ENCODE measurements at places on chromosomes 16 and 17.

DNA sequence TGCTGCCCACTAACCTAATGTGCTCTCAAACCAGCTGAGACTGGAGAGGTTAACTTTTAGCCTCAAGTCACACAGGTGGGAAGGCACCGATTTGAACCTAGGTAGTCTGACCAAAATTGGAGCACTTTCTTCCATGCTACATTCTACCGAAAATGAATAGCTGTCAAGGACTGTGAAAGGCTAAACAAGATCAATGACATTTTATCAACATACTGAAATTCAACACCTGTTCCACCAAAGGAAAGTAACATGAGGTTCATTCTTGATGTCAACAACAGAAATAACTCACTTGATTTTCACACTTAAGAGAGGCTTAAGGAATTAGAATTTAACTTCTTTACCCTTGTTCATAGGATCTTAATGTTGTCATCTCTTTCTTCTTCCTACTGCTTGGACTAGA is 284.4 kb upstream of the MON1B start:
- H3K4me3 ChIP-seq: no peak overlapping the region
- H3K27ac ChIP-seq: no peak overlapping the region
- H3K36me3 ChIP-seq: no peaks in the 10 kb centered on the region
- H3K4me1 ChIP-seq: no peaks in the 10 kb centered on the region
- DNase-seq: no peak

GRCh38 chr17:39533891-39534290 is 72.6 kb downstream of the CDK12 start:
- H3K4me1 ChIP-seq: peaks cover 15% of the 10 kb centered on the region
- H3K4me3 ChIP-seq: no peak overlapping the region
- H3K36me3 ChIP-seq: peaks cover 27% of the 10 kb centered on the region
- DNase-seq: no peak
- H3K27ac ChIP-seq: no peak overlapping the region

- H3K36me3 ChIP-seq: peaks cover 22% of the 10 kb centered on the region
- no peaks in the 10 kb centered on the region for H3K27me3 ChIP-seq
- DNase-seq: no peak
- no peak overlapping the region for H3K4me3 ChIP-seq
Observed at GRCh38 chr17:57612202-57613071, 132.7 kb downstream of the CCDC182 start.

DNA sequence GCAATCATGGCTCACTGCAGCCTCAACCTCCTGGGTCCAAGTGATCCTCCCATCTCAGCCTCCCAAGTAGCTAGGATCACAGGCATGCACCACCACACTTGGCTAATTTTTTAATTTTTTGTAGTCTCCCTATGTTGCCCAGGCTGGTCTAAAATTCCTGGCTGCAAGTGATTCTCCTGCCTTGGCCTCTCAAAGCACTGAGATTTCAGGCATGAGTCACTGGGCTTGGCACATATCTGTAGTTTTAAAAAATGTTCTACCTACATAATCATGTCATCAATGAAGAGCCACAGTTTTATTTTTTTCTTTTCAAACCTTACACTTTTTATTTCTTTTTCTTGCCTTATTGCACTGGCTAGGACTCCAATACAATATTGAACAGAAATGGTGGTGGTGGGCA is 33.1 kb upstream of the COL1A1 start:
- no peak overlapping the region for H3K4me3 ChIP-seq
- no peak overlapping the region for H3K27ac ChIP-seq
- no peak for DNase-seq
- H3K36me3 ChIP-seq: no peaks in the 10 kb centered on the region
- peaks cover 49% of the 10 kb centered on the region for H3K27me3 ChIP-seq

- DNase-seq: no peak
- no peaks in the 10 kb centered on the region for H3K36me3 ChIP-seq
Observed at GRCh38 chr16:15807603-15808009, 49.2 kb downstream of the MYH11 start.

GRCh38 chr16:67460168-67460567 is 20.8 kb downstream of the ATP6V0D1 start:
- peaks cover 4% of the 10 kb centered on the region for H3K36me3 ChIP-seq
- H3K27me3 ChIP-seq: no peaks in the 10 kb centered on the region
- H3K27ac ChIP-seq: no peak overlapping the region
- H3K4me1 ChIP-seq: peaks cover 3% of the 10 kb centered on the region

DNA sequence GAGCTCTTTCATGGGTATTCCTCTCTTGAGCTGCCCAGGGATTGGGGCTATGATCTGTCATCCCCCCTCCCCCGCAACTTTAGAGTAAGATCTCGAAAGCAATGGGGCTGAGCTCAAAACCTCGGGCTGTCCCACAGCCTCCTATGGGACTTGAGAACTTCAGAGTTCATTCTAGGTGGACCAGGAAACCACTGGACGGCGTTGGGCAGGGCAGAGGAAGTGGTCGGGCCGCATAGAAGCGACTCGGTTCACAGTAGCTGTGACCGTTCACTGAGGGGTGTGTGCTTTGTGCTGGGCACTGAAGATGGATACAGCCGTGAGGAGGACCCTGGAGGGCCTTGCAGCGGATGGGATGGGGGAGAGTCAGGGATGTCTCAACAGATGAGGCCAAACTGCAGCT is 292.0 kb downstream of the CPPED1 start:
- H3K4me3 ChIP-seq: no peak overlapping the region
- H3K27ac ChIP-seq: no peak overlapping the region
- no peak for DNase-seq
- H3K4me1 ChIP-seq: peaks cover 2% of the 10 kb centered on the region

GRCh38 chr17:10646392-10646990 is 10.6 kb downstream of the MYH3 start:
- no peak overlapping the region for H3K27ac ChIP-seq
- H3K4me1 ChIP-seq: no peaks in the 10 kb centered on the region
- no peak overlapping the region for H3K4me3 ChIP-seq
- H3K27me3 ChIP-seq: no peaks in the 10 kb centered on the region
- DNase-seq: peak; percentile 92

DNA sequence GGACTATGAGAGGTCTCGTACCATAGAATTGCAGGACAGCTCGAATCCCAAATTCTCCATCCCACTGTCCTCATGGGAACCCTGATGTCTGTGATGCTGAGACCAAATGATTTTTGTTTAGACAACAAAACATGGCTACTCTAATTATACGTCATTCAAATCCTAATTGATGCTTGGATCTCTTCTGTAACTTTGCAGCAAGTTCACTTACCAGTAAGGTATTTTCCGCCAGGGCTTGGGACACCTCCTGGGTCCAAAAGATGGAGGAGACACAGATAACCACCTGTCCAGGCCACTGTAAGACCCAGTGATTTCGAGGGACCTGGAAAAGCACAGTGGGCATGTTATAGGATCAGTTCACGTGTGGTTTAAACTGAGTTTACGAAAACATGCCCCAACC is 92.8 kb downstream of the DNAH3 start:
- H3K4me1 ChIP-seq: no peaks in the 10 kb centered on the region
- DNase-seq: no peak
- no peaks in the 10 kb centered on the region for H3K36me3 ChIP-seq
- H3K27me3 ChIP-seq: peaks cover 11% of the 10 kb centered on the region
- no peak overlapping the region for H3K4me3 ChIP-seq

DNA sequence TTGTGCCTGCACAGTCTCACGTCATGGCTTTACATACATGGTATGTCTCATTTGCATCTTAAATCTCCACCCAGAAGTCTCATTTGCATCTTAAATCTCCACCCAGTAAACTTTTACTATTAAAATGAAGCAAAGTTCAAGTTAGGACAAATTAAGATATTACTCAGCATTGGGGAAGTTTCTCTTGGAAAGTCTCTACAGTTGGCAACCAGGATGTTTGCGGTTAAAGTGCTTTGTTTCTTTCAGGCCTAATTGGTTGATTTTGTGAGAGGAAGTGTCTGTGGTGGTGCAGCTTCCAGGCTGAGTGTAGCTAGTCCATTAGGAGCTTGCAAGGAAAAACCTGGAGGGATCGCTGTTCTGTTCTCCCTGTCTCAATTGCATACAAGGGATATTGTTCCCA is 1373.3 kb upstream of the GOT2 start:
- DNase-seq: no peak
- H3K36me3 ChIP-seq: no peaks in the 10 kb centered on the region
- no peak overlapping the region for H3K27ac ChIP-seq
- H3K4me3 ChIP-seq: no peak overlapping the region

DNA sequence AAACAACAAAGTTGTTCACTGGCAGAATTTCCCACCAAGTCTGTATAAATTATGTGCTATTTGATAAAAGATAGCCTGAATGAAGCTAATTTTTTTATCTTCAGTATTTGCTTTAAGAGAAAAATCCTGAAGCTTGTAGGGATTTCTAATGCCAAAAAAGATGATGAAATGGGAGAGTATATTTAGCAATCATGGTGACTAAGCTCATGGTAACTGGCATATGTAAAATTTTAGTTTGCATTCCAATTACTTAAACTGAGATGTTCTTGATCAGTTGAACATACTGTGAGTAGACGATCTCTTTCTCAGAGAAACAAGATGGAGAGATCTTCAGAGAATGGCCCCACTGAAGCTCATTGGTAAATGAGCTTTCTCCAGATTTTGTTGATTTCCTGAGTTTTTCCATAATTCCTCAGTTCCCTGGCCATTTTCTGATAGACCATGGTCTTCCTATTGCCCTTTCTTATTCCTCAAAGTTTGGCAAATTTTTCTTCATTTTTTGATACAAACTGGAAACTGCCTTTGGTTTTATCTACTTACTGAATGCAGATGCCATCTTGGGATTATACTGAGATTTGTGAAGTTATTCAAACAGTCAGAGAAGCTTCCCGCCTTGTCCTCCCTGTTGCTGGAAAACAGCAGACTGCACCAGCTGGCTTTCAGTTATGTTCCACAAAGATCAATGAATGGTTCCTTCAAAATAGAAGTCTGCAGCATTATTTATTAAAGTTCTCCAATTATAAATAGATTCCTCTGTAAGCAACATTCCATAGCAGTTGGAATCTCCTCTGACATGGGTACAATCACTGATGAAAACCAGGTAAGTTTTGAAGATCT is 68.3 kb upstream of the ALOX12 start:
- H3K27me3 ChIP-seq: peaks cover 3% of the 10 kb centered on the region
- H3K4me1 ChIP-seq: peaks cover 9% of the 10 kb centered on the region
- no peak for DNase-seq
- H3K27ac ChIP-seq: no peak overlapping the region
- H3K36me3 ChIP-seq: peaks cover 7% of the 10 kb centered on the region
- H3K4me3 ChIP-seq: no peak overlapping the region

DNA sequence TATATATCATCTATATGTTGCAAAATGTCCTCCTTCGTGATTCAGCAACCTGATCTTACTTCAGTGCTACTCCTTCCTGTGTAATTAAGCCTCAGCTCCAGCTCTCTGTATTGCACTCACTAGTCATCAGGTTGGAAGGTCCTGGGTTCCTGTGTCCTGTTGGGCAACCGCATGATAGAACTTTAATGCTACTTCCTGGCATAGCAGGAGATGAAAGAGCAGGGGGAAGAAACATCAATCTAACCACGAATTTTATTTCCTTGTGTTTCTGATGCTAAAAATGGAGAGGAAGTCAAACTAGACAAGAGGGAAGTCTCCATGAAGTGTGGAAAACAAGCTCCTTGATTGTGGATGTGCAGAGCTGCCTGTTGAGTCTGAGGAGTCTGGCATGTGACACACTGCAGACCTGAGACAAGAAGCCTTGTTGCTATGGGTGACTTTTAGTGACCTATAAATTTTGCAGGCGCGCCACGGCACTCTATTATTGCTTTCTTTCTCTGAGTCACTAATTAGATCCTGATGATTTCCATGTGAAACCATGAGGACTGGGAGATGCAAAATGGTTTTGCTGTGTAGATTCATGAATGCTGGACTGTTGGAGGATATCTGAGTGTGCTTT is 25.6 kb downstream of the IGSF6 start:
- H3K27ac ChIP-seq: peak overlapping the region; percentile 74
- H3K4me3 ChIP-seq: peak overlapping the region; percentile 49
- peak; percentile 69 for DNase-seq
- H3K36me3 ChIP-seq: peaks cover 55% of the 10 kb centered on the region

DNA sequence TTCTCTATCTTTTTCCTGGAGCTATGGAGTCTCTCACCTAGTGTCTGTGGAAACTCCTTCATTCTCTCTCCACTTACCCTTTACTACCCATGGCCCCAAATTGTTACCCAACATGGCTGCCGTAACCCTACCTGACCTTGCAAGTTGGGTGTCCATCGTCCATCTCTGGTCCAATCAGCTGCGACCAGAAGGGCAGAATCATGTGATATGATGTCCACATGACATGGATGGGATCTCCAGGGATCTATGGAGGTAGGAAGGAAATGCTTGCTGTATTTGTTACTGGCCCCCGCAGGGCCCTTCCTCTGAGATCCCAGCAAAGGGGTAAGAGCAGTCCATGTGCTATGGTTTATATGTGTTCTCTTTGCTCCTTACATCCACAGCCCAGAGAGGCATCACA is 8.0 kb upstream of the DRC7 start:
- peaks cover 1% of the 10 kb centered on the region for H3K27me3 ChIP-seq
- H3K4me1 ChIP-seq: peaks cover 27% of the 10 kb centered on the region
- no peak overlapping the region for H3K27ac ChIP-seq
- H3K36me3 ChIP-seq: no peaks in the 10 kb centered on the region
- no peak for DNase-seq
- H3K4me3 ChIP-seq: no peak overlapping the region

DNA sequence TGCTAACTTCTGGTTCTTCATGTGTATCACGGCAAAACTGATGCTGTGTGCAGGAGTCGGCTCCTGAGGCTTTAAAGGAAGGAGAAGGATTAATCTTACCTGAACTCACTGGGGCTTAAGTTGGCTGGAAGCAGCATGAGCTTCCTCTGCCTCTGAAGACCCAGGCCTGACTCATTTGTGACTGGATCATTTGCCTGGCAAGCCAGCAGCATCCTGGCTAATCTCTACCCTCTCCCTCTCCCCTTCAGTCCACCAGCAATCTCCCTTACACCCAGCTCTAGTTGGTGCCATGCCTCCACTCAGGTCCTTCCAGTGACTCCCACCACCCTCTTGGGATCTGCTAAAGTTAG is 150.3 kb downstream of the IRX3 start:
- peaks cover 5% of the 10 kb centered on the region for H3K27me3 ChIP-seq
- DNase-seq: no peak
- no peak overlapping the region for H3K4me3 ChIP-seq
- no peak overlapping the region for H3K27ac ChIP-seq
- H3K36me3 ChIP-seq: no peaks in the 10 kb centered on the region

GRCh38 chr17:82949361-82949760 is 109.5 kb upstream of the ZNF750 start:
- H3K27me3 ChIP-seq: no peaks in the 10 kb centered on the region
- peaks cover 71% of the 10 kb centered on the region for H3K36me3 ChIP-seq
- no peak overlapping the region for H3K4me3 ChIP-seq

GRCh38 chr17:8436844-8437171 is 1.1 kb downstream of the NDEL1 start:
- no peak for DNase-seq
- peaks cover 35% of the 10 kb centered on the region for H3K4me1 ChIP-seq

Measured in activated CD4-positive, alpha-beta T cell treated with anti-CD3 and anti-CD28 coated beads, Interleukin-2, amount 10 ng/mL, durations not matched to agents 24 days and 14 days (primary cell).